Daoy (cell line): ENCODE measurements at places on chromosomes 13 and 19. TPM values are rescaled to one million over a fixed set of nuclear protein-coding genes. Genes with fewer than 3 reads are reported as not detected.

- DNase-seq, result no peak
Observed at GRCh38 chr19:47651691-47652090, 42.8 kb downstream of the BICRA start.

DNA sequence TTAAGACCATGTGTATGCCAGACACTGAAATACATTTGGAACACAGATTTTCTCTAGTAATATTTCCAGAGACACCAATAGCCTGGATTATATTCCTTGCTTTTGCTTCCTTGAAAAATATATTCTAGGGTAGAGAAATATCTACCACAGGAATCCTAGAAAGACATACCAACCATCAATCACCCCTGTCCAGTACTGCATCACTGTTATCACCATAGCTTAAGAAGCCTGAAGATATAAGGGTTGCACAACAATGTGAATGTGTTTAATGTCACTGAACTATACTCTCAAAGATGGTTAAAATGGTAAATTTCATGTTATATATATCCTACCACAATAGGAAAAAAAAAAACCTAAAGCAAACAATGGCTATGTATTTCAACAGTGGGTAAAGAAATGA, 163.6 kb downstream of the DIAPH3 start:
- DNase-seq, result no peak

DNA sequence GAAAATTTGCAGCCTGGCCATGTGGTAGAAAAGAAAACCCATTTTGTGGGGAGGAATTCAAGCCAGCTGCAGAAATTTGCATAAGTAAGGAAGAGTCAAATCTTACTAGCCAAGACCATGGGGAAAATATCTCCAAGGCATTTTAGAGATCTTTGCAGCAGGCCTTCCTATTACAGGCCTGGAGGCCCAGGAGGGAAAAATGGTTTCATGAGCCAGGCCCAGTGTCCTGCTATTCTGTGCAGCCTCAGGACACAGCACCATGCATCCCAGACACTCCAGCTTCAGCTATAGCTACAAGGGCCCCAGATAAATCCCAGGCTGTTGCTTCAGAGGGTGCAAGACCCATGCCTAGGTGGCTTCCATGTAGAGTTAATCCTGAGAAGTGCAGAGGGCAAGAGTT, 1590.1 kb upstream of the PRR20A start:
- no peak for DNase-seq

DNA sequence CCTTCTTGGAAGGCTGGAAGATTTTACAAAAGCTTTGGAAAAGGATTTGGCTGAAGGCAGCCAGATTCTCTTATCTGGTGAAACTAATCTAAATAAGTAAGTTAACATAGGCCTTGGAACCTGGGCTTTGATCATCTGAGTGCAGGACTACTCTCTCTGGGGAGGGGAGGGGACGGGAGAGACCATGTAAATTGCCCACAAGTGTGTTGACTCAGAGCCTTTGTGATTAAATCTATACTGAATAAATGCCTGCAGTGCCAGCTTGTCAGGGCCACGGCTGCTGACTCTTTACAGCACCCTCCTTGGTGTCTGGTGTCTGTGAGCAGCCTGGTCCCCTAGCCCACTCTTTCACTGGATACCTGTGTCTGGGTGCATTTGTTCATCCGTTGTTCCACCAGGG, 251.4 kb downstream of the ITGBL1 start:
- DNase-seq, result no peak

GRCh38 chr13:80496721-80497397, 155.9 kb upstream of the SPRY2 start:
- no peak for DNase-seq

DNA sequence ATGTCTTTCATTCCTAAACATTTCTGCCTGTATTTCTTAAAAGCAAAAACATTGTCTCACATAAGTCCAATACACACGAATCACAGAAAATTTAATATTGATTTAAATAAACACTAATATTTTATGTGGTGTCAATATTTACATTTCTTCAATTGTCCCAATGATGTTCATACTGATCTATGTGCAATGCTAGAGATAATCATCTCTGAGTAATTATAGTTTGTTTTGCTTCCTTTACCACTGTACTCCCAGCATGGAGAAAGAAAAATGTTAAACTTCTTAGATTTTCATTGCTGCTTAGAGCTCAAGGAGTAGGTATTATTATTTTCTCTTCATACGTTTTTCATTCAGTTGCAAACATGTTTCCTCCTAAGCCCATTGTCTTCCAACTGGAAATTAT, 434.2 kb upstream of the PRR20A start:
- no peak for DNase-seq

GRCh38 chr19:18659281-18660050, 22.6 kb downstream of the KLHL26 start:
- DNase-seq, result no peak

DNA sequence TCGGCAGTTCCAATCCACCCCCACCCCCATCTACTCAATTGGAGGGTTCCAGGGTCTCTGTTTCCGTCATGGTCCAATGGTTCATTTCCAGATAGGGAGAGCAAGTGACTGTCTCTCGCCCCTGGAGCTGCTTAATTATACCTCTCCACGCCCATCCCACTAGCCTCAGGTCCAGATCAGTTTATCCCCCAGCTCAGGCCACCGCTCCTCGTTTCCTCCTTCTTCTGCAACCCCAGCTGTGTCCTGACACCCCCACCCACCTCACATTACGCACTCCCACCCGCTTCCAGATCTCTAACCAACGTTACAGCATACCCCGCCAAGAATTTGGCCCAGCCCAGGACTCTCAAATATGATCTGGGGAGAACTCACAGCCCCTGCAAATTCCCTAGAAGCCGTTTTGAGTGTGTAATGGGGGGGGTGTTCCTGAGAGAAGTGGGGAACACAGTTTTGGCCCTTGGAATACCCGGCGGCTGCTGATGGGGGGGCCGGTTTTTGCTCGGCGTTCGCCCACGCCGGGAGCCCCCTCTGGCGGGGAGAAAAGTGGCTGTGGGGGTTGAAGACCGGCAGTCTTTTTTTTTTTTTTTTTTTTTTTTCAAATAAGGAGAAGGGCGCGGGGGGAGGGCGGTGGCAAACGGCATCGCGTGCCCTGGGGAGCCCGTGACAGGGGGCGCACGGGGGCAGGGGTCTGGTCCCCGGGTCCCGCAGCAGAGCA, 1.7 kb upstream of the PDE4A start:
- no peak for DNase-seq

GRCh38 chr19:44823373-44823698, 14.4 kb downstream of the BCAM start:
- no peak for DNase-seq

GRCh38 chr13:45718992-45719391, 16.9 kb downstream of the CBY2 start:
- DNase-seq, result no peak

Gene DLL3
- total RNA-seq, result 3.6 and 5.0 TPM in 2 replicates

Gene PSG1
- not detected in 2 replicates for total RNA-seq

Gene YJEFN3
- total RNA-seq, result 1.4 and 2.7 TPM in 2 replicates

Gene PSPC1
- 83.7 and 87.7 TPM in 2 replicates for total RNA-seq

Gene FCAR
- total RNA-seq, result not detected in 2 replicates

Gene IL27RA
- total RNA-seq, result 10.7 and 11.1 TPM in 2 replicates

Gene RASAL3
- not detected in 2 replicates for total RNA-seq

Gene NCAN
- total RNA-seq, result 0.06 TPM in 1 of 2 replicates, not detected in the other
